Dorsolateral prefrontal cortex (tissue), 122 donors: ENCODE measurements at places on chromosomes 7 and 10. TPM values are rescaled to one million over a fixed set of nuclear protein-coding genes. Genes with fewer than 3 reads are reported as not detected.

The PTN gene
- total RNA-seq, result 81.3 TPM

The UPK3B gene
- total RNA-seq, result 1.6 TPM

The GPR26 gene
- 13.1 TPM for total RNA-seq

The MAGI2 gene
- 194 TPM for total RNA-seq

The VWDE gene
- total RNA-seq, result 0.66 TPM

The GNGT1 gene
- total RNA-seq, result not detected
